ENCODE measurements at places on chromosomes 16 and 17.

DNA sequence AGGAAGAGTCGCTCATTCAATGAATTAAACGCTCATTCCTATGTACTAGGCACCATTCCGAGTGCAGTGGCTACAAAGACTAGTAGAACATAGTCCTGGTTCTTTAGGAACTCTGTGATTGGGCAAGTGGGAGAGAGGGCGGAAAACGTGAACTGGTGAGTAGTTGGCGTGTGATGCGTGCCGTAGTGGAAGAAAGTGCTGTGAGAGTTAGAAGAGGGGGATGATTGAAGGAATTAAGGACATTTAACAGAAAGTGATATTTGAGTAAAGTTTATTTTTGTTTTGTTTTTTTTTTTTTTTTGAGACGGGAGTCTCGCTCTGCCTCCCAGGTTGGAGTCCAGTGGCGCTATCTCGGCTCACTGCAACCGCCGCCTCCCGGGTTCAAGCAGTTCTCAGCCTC, 7.9 kb upstream of the SLFN14 start:
- peak; percentile 55 for DNase-seq

DNA sequence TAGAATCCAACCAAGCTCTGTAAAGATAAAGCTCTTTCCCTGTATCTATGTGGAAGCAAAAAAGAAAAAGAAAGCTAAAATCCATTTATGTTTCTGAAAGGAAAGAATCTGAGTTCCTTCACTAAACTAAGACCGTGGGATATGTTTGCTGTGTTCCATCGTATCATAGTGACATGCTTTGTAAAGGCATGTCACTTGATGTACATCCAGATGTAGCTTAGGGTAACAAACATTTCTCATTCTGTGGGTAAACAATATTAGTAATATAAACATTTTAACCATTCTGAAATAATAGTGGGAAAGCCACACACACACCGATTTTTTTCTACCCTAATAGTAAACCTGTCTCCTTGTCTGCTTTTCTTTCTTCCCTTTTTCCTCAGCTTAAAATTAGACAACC, 78.1 kb downstream of the TUBD1 start:
- DNase-seq, result no peak

DNA sequence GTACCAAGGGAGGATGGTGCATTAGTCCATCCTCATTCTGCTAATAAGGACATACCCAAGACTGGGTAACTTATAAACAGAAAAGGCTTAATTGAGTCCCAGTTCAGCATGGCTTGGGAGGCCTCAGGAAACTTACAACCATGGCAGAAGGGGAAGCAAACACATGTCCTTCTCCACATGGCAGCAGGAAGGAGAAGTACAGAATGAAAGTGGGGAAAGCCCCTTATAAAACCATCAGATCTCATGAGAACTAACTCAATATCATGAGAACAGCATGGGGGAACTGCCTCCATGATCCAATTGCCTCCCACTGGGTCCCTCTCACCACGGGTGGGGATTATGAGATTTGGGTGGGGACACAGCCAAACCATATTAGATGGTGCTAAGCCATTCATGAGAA, 84.5 kb downstream of the SEC14L1 start:
- no peak for DNase-seq

- peak; percentile 19 for DNase-seq
These were observed 36.9 kb downstream of the GINS2 start for GRCh38 chr16:85651629-85652430.

DNA sequence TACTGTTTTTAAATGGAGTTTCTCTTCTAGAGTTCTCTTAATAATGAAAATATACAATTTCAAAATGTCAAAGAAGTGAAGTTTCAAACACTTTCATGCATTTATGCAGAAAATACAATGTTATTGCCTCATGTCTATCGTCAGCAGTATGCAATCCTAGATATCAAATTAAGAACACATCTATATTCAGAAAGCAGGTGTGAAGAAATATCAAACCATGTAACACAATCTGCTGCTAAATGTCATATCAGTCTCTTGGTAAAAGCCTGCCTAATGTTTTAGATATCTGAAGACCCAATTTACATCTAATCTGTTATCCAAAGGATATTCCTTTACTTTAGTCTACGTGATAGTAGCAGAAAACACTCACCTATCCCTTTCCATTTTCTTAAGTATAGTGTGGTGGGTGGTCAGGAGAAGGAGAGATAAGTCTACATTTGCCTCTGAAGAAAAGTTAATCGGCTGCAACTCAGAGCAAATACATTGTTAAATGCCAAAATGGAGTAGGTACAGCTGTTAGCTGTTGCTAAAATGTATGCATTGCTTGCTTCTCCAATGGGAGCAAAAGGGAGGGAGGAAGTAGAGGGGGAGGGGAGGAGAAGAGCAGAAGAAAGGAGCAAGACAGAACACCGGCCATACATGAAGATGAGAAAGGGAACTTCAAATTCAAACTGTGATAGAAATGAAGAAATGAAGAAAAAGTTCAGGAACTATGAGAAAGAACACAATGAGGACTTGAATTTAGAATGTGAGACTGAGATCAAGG, 64.9 kb downstream of the ITFG1 start:
- DNase-seq, result no peak

- DNase-seq, result peak; percentile 59
These were observed 6.6 kb downstream of the PHB1 start for GRCh38 chr17:49407981-49408501.

DNA sequence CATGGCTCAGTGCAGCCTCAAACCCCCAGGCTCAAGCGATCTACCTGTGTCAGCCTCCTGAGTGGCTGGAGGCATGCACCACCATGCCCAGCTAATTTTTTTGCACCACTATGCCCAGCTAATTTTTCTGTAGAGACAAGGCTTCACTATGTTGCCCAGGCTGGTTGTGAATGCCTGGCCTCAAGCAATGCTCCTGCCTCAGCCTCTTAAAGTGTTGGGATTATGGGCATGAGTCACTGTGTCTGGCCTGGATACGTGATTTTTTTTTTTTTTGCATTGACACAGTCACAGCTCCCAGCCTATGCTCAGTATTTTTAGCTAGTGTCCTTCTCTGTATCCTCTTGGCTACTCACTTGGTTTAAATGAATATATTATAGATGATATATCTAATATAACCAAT, 377.0 kb upstream of the TNRC6C start:
- peak; percentile 47 for DNase-seq

DNA sequence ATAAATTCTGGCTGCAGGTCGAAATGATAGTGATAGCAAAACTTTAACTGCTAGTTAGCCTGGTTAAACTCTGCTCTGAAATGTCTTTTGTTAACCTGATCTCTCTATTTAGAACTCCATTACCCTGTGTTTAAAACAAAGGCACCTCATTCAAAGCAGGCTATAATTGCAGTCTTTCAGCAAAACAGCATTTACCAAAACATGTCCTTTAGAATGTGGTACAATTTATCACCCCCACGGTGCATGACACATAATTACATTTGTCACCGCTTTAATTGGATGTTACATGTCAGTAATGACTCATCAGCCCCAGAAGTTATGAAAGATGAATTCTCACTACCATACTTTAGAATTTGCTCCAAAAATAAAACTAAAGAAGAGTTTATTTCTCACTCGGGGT, 295.4 kb downstream of the TOX3 start:
- DNase-seq, result no peak

DNA sequence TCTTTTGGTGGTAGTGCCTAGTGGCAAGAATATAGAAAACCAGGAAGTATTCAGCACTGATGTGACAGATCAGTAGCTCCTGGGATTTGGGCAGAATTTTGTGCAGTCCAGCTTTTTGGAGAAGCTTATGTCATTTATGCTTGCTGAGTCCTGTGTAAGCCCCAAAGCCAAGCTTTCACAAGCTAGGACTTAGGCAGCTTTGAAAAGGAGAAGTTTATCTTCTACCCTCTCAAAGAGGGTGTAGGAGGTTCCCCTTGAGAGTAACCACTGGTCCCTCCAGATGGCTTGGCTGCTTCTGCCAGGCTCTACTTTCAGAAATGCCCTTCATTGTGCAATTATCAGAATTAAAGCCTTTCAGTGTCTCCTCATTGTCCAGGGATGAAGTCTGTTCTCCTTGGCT, 78.8 kb downstream of the CES1 start:
- DNase-seq, result no peak

DNA sequence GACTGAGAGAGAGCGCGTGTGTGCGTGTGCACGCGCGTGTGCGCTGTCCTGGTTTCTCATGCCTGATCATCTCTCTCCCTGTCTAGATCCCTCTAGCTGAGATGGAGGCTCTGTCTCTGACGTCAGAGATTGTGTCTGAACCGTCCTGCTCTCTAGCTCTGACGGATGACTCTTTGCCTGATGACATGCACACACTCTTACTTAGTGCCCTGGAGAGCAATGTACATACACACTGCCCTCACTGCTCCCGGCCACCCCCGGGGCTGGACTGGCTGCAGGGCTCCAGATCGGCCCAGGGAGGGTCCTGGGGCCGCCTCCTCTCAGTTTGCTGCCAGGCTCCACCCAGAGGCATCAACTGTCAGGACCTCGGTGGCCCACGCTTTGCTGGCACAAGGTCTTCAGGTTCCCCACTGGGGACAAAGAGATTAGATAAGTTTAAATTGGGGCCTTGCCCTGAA, 13.1 kb upstream of the ABCC3 start:
- no peak for DNase-seq

DNA sequence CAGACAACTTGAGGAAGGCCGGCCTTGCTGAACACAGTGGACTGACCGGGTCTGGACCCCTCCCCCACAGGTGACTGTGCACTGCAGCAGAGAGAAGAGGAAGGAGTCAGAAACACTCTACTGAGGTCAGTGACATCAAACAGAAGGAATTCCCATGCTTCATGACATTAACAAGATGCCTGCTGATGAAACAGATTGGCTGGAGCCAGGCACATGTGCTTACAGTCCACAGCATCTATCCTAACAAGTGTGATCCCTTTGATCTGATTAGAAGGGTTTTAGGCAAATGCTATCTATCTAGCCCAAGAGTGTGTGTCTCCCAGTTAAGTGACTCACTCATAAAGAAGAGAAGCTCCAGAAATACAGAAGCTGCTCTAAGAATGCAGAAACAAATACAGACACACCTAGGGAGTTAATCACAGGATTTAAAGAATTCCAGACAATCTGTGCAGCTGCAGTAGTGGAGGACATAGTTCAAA, 90.2 kb downstream of the SYCE1L start:
- no peak for DNase-seq

DNA sequence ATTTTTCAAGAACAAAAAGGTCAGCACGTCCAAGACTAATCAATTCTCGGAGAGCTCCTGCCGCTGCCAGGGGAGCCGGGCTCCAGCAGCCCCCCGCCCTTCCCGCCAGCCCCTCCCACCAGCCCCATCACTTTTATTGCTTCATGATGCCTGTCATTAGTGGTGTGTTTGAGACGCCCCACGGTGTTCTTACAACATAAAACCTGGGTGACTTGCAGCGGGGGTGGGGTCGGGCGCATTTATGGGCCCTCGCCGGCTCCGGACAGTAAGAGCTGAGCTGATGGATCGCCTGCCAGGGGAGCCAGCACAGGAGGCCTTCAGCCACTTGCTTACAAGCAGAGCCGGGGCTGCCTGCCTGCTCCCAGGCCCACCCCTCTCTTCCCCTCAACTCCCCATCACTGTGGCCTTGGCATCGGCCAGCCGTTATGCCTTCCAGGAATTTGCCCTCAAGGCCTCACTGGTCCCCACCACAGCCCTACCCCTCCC, 82.9 kb upstream of the CBX4 start:
- no peak for DNase-seq

- DNase-seq, result no peak
These were observed 141.2 kb downstream of the LAT start for GRCh38 chr16:29126057-29126494.

DNA sequence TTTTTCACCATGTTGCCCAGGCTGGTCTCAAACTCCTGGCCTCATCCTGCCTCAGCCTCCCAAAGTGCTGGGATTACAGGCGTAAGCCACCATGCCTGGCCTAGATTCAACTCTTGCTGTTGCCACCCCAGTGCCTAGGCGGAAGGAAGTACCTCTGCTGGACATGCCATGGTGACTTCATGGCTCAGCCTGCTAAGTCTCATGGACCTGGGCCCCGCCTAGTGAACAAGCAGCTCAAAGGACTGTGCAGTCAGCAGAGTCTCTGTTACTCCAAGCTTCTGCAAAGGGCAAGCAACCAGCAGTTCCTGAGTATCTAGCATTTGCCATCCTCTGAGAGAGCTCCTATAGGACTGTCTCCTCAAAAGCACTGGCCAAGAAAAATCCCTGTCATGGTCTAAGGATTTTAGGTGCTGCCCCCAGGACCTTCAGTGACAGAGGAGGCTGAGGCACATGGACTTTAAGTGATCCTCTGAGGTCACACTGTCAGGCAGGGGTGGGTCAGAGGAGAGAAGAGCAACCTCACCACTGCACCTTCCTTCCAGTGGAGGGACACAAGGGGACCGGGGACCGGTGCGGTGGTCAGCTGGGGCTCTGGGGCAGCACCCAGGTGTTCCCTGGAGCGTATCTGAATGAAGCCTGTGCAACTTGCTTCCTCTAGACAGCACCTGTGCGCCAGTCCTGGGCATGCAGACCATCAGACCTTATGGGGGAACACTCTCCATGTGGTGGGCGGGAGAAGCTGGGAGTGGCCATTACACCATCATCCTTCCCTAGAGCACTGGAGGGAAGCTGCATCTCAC, 71.3 kb downstream of the IL21R start:
- no peak for DNase-seq

GRCh38 chr17:927611-928461, 51.7 kb downstream of the NXN start:
- peak; percentile 90 for DNase-seq

DNA sequence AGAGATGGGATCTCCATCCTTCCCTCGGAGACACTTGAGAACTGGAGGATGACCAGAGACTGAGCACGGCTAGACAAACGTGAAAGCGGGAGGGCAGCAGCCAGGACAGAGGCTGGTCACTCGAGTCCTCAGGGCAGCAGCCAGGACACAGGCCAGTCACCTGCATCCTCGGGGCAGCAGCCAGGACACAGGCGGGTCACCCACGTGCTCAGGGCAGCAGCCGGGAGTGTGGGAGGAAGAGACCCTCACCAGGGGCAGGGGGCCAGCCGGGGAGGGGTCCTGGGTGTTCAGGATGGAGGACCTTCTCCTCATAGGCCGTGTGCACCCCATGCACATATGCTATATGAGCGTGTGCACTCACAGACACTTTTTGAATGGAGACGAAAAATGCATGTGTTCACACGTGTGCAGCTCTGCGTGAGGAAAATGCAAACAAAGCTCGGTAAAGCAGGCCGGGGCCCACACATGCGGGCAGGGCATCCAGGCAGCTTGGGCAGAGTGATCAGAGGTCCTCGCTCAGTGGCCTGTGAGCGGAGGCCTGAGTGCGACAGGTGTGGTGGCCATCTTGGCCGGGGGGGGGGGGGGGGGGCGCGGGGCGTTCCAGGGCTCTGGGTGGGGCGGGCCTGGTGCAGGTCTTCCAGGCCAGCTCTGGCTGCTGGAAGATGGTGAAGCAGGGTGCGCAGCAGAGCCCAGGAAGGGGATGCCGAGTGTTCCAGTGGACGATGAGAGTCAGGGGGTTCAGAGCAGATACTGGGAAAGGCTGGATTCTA, 26.7 kb downstream of the ZNF469 start:
- DNase-seq, result no peak

DNA sequence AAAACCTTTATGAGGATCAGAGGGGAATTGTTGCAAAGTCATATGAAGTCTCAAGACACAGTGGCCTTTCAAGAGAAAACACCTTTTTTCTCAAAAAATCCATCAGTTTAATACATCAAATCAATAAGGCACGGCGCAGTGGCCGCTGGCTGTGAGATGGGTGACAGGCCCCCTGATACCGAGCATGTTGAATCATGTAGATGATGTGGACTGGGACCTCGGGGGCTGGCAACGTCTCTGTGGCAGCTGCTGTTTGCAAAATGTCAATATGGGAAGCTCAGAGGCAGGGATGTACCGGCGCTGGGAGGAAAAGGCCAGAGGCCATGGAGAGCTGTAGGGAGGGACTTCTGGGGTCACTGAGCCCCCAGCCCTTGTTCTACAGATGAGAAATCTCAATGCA, 169.1 kb downstream of the GSG1L start:
- DNase-seq, result no peak

GRCh38 chr17:42270170-42270535, 6.0 kb downstream of the STAT5B start:
- DNase-seq, result no peak

All from adipocyte (in vitro differentiated cells).